H4 (cell line): ENCODE measurements at places on chromosomes 16 and 17.

GRCh38 chr16:57401943-57402640, 2.5 kb upstream of the CCL17 start:
- DNase-seq = no peak

GRCh38 chr16:84307209-84307954, 12.7 kb downstream of the WFDC1 start:
- DNase-seq = no peak

- DNase-seq = no peak
Observed at GRCh38 chr16:57600952-57601580, 27.4 kb upstream of the ADGRG1 start.

GRCh38 chr16:79404571-79404970, 196.0 kb downstream of the MAF start:
- no peak for DNase-seq

- DNase-seq = no peak
Observed at GRCh38 chr17:55134486-55135157, 130.1 kb upstream of the HLF start.

DNA sequence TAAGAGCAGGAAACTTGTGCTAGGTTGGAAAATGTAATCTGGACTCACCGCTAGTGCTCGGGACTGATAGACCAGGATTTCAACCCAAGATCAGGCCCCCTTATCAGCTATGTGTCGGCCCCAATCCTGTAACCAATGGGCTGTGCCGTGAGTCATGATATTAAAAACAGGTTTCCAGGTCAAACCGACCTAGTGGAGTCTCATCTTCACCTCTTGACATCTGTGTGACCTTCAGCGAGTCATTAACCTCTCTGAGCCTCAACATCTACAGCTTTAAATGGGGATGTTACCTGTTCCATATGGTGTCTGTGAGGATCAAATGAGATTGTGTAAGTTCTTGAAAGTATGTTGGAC, 512 bp downstream of the PMM2 start:
- no peak for DNase-seq

DNA sequence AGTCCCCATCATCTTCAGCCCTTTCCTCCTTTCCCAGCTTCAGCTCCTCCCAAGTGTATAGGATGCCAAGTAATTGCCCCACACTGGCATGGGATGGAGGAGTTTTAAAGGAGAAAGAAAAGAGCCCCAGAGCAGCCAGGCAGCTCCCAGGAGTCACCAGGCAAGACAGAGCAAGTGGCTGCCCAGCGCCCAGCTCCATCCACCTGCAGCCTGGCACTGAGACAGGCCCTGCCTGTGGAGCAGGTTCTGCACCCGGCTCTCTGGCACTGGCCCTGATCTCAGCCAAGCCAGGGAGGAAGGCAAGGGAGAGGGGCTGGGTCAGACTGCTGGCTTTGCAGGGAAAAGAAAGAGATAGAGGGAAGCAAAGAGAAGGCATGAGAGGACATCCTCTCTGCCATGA, 21.7 kb downstream of the FOXN1 start:
- no peak for DNase-seq

DNA sequence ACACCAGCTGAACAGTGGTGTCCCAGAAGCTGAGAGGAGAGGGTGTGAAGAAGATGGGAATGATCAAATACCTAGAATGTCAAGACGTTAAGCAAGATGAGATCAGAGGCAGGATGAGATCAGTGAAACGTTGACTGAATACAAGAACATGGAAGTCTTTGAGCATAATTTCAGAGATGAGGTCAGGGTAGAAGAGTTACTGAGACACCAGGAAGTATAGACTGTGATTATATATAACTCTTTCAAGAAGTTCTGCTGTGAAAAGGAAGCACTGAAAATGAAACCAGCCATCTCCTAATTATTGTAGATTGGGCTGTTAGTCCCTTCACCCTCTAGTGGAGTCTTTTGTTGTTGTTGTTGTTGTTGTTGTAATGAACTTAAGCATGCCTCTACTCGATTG, 9.1 kb downstream of the SHCBP1 start:
- DNase-seq = no peak

GRCh38 chr16:86739808-86740207, 161.5 kb downstream of the FOXL1 start:
- no peak for DNase-seq

DNA sequence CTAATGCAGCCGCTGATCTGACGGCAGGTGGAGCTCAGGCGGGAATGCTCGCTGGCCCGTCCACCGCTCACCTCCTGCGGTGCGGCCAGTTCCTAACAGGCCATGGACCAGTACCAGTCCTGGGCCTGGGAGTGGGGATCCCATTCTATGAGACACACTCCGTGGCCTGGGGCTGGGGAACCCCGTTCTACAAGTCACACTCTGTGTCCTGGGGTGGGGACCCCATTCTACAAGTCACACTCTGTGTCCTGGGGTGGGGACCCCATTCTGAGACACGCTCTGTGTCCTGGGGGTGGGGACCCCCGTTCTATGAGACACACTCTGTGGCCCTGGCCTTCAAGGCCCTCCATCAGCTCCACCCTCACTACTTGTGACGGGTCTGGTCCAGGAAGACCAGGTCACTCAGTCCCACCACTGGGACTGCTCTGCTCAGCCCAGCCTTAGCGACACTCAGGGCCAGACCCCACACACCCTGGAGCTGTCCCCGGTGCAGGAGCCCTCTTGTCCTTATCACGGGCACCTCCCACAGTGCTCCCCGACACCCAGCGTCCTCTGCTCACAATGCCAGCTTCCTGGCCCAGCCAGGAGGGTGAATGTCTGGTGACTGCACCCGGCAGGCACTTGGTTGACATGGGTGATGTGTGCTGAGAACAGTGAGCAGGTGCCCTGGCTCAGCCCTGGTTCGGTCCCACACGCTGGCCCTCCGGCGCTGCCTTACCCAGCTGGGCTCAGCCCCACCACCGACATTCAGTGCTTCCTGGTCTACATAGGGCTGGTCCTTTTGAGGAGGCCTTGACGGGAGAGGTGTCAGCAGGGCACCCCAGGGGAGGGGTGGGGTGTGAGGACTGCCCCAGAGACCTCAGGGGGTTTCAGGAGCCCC, 89.1 kb downstream of the TBC1D16 start:
- no peak for DNase-seq

- DNase-seq = no peak
Observed at GRCh38 chr17:49746791-49747490, 17.0 kb downstream of the FAM117A start.

DNA sequence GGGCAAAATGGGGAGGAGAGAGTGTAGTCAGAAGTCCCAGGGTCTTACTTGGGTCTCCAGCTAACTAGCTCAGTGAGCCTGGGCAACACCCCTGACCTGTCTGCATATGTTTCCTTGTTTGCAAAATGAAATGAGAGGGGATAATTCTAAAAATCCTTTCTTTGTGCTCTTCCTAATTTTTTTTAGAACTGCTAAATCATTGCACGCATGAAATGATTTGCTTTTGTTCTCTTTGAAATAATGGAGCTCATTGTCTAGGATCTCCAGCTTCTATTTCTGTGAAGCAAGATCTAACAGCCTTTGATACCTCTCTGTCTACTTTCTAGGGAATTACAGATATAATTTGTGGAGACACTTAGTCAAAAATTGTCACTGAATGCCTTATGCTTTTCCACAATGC, 181.3 kb downstream of the CDH13 start:
- DNase-seq = no peak

DNA sequence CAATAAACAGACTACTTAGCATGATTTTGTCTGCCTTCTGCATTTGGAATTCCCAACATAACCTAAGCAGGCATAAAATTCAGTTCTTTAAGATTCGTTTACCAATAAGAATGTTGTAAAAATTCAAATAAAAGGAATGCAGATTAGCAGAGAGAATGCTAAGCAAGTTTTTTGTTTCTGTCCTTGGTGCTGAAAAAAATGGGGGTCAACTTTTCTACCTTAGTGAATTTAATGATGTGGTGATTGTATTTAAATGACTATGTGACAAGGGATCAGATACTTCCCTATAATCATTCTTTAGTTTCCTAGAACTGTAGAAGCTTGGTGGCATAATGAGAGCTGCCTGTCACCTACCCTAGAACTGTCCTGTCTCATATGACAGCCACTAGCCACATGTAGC, 159.5 kb downstream of the RBFOX1 start:
- no peak for DNase-seq

GRCh38 chr16:60929-61878, 7.6 kb downstream of the SNRNP25 start:
- DNase-seq = no peak

DNA sequence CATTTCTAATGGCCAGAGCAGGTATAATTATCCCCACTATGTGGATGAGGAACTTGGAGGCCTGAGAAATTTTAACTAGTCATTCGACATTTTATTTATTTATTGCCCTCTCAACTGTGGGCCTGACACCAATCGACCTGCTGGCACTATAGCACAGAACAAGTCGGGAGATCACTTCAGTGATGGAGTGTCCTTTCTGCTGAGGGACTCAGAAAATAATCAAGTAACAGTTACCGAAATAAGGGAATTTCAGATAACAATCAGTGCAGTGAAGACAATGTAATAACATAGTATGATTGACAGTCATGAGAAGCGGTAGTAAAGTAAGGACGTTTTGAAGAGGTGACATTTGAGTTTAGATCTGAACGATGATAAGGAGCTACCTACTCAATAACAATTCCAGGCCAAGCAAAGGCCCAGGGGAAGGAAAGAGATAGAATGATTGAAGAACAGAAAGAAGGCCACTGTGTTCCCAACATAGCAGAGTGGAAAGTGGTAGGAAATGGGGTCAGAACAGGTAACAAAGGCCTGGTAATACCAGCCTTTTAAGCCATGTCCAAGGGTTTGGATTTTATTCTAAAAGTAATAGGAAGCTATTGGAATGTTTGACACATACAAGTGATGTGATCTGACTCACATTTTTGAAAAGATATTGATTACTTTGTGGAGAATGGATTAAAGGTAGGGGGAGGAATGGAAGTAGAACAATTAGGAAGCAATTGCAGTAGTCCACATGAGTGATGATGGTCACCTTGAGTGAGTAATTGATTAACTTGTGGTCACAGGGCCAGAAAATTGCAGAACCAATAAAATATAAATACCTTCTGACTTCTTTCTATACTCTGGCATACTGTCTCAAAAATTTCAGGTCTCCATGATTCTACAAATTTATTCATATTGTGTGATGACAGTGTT, 1.4 kb downstream of the STXBP4 start:
- no peak for DNase-seq

GRCh38 chr17:8019665-8020650, 17.5 kb downstream of the GUCY2D start:
- peak; percentile 85 for DNase-seq

DNA sequence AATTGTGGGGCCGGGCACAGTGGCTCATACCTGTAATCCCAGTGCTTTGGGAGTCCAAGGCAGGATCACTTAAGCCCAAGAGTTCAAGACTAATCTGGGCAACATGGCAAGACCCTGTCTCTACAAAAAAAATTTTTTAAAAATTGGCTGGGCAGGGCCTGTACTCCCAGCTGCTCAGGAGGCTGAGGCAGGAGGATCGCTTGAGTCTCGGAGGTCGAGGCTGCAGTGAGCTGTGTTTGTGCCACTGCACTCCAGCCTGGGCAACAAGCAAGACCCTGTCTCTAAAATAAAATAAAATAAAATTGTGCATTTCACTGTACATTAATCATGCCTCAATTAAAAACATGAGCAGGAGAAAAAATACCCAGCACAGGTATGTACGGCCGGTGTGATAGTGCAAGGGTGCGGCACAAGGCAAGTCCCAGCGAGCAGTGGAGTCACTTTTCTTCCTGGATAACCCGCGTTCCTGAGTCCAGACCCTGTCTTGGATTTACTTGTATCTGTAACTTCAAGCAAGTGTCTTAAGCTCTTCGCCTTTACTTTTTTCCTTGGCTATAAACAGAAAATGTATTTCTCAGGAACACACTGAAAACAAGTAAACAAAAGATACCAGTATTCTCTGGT, 11.4 kb downstream of the ZDHHC7 start:
- no peak for DNase-seq

DNA sequence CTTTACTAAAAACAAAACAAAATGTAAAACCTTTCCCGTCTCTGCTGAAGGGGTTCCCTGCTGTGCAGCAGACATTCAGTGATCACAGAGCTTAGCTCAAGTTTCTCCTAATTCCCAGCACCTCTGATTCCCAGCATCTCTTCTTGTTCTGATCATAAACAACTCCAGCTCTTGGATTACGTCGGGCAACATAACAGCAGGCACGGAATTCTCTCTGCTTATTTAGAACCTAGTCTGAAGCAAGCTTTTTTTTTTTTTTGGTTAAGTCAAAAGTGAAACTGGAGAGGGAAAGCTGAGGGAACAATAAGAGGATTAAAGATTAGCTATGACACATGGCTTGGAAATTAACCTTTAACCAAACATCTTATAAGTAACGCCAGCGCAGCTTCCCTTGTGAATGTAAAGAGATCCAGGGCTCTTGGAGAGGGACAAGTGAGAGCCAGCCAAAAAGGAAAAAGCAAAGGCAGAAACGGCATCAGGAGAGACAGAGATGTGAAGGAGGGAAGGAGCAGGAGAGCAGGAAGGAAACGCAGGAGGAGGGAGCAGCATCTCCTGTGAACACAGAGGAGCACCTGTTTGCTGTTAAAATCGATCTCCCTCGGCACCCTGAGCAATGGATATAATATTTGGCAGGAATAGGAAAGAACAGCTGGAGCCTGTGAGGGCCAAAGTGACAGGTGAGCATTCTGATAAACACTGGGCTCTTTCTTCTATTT, at the start of gene BCO1:
BCO1 (plus strand) TSS at position 394 of the 716 bp plus-strand sequence; CDS start at position 614, 220 bp downstream.
- peak; percentile 81 for DNase-seq

- no peak for DNase-seq
Observed at GRCh38 chr16:85296859-85297660, 184.8 kb upstream of the CIBAR2 start.

DNA sequence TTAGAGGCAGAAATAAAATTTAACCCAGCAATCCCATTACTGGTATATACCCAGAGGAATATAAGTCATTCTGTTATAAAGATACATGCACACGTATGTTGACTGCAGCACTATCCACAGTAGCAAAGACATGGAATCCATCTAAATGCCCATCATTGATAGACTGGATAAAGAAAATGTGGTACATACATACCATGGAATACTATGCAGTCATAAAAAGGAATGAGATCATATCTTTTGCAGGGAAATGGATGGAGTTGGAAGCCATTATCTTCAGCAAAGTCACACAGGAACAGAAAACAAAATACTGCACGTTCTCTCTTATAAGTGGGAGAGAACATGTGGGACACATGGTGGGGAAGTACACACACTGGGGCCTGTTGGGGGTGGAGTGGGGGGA, 23.1 kb downstream of the SSH2 start:
- DNase-seq = no peak

GRCh38 chr17:71765437-71765836, 355.4 kb upstream of the SOX9 start:
- DNase-seq = no peak

- DNase-seq = no peak
Observed at GRCh38 chr16:65867276-65867960, 499.1 kb upstream of the CDH5 start.
